Right renal pelvis (tissue), 4 donors: ENCODE measurements at places on chromosomes 7 and 10. TPM values are rescaled to one million over a fixed set of nuclear protein-coding genes. Genes with fewer than 3 reads are reported as not detected.
A peak's percentile ranks its signal among the peaks of the same experiment; 100 is the strongest.

- no peak for DNase-seq
These were observed 252.0 kb downstream of the DPP6 start for GRCh38 chr7:154304231-154304630.

GRCh38 chr10:13917791-13918190 lies 331.0 kb downstream of the PRPF18 start:
- DNase-seq: no peak

HABP2 gene
- 0.41 TPM for polyA plus RNA-seq

SPDYE5 gene
- 1.9 TPM for polyA plus RNA-seq

- no peak for DNase-seq
These were observed 83.9 kb upstream of the UNC5B start for GRCh38 chr10:71128311-71128980.

CPA2 gene
- 0.34 TPM for polyA plus RNA-seq

KIAA1217 gene
- polyA plus RNA-seq: 81.5 TPM

GRCh38 chr7:96599288-96599936 lies 110.2 kb downstream of the SEM1 start:
- DNase-seq: no peak

- DNase-seq: no peak
These were observed 653.2 kb upstream of the MKI67 start for GRCh38 chr10:128779416-128779815.

DNA sequence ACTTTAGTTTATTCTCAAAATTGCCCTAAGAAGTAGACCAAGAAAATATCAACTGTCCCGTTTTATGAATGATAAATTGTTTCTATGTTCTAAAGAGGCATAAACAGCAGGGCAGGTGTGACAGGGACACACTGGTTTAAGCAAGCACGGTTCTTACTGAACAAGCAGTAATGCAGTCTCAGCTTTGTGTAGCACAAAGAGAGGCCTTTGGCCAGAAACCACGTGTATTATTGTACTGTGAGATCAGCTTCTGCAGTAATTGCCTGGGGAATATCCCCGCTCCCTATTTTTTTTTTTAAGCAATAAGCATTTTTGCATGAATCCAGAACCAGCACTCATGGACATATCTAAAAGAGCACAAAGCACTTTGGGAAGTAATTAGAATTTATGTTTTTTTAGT lies 255.4 kb downstream of the WDR11 start:
- DNase-seq: no peak

DNA sequence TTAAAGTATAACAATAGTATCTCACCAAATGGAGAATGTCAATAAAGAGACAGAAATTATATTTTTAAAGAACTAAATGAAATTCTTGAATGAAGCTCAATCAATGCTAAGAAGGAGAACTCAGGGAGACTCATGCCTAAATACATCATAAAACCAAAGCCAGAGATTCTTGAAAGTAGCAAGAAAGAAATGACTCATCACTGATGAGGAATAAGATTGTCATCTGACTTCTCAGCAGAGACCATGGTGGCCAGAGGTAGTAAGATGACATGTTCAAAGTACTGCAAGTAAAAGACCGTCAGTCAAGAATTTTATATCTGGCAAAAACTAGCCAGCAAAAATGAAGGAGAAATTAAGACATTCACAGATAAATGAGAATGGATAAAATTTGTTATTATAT lies 399.0 kb downstream of the GRID1 start:
- DNase-seq: no peak

DNA sequence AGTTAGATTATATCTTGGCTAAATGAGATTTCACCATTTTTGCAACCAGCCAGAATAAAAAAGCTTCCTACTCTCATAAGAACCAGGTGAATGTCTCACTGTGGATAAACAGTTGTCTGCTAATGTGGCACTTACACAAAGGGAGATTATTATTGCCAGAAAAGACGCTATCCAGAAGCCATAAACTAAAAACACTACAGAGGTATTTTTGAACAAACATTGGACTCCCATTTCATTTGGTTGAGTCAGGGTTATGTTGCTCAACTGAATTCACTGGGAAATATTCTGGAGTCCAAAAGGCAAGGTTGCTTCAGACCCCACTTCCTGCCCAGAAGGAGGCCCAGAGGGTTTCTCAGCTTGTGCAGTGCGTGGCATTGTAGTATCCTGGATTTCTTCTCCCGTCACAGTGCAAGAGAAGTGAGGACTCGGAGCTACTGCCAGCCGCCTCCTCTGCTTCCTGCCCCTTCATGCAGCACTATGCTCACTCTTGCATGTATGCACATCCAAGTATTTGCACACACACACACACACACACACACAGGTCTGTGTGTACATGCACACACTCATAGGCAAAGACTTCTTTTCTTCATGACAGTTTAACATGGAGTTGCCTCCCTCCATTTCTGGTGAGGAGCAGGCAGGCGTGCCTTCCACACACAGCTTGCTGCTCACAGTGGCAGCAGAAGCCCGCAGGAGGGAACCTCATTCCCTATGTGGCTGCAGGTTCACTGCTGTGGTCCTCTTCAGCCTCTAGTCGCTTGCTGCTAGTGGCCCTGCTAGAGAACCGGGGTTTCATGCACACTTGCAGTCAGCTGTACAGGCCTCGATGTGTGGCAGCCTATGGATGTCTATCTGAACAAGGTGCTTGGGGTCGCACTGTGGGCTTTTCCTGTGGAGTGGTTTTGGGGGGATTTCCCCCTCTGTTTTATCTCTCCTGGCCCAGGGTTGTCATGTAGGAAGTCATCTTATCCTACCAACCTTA lies 10.1 kb downstream of the DENND10 start:
- DNase-seq: no peak

DNA sequence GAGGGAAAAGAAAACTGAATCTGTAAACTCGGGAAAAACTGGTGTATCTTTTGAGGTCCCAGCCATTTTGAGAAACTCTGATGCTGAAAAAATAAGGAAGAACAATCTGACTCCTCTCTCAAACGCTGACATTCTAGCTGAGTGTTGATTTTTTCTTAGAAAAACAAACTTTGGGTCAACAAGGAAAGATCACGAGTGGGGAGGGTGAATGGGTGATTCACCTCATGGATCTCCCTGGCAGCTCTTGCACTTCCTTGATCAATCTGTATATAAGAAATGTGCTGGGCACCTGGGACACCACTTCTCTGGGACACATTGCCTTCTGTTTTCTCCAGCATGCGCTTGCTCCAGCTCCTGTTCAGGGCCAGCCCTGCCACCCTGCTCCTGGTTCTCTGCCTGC lies at the start of gene PIP:
TSS of gene PIP (plus strand) at position 297 of the 400 bp plus-strand sequence. CDS start at position 337, 40 bp downstream.
- no peak for DNase-seq

DNA sequence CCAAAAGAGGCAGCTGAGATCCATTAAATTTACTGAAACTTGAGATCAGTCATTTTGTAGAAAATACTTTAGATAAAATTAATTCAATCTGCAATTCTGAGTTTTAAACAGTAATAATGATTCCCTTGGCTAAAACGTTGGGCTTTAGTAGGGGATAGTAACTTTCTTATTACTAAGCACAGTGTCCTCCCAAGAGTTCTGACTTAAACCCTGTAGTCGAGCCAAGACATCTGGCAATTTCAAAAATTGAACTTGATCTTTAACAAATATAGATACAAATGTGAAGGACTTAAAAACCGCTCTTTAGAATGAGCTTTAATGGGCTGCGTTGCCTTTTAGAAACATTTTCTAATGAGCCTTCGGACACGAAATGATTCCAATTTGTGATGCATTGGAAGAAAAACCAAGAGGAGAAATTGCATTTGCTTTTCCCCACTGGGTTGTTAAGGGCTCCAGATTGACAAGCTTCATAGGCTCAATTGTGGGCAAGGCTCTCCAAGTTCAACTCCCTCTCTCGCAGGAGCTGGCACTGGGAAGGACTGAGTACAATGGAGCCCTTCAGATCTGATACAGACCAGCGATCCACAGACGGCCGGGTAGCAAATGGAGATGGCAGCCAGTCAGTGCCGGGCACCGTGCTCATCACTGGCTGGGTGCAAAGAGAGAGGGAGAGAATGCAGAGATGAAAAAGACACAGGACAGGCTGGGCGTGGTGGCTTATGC lies 921.3 kb upstream of the AUTS2 start:
- no peak for DNase-seq

GRCh38 chr7:32293833-32294232 lies 196.3 kb downstream of the LSM5 start:
- no peak for DNase-seq

PRSS37 gene
- 0.17 TPM for polyA plus RNA-seq

WNT8B gene
- 0.69 TPM for polyA plus RNA-seq

- DNase-seq: peak; percentile 10
These were observed 34.4 kb upstream of the CUL1 start for GRCh38 chr7:148664324-148664723.
